SW 1271 (cell line): ENCODE measurements at places on chromosomes 12 and 14.

DNA sequence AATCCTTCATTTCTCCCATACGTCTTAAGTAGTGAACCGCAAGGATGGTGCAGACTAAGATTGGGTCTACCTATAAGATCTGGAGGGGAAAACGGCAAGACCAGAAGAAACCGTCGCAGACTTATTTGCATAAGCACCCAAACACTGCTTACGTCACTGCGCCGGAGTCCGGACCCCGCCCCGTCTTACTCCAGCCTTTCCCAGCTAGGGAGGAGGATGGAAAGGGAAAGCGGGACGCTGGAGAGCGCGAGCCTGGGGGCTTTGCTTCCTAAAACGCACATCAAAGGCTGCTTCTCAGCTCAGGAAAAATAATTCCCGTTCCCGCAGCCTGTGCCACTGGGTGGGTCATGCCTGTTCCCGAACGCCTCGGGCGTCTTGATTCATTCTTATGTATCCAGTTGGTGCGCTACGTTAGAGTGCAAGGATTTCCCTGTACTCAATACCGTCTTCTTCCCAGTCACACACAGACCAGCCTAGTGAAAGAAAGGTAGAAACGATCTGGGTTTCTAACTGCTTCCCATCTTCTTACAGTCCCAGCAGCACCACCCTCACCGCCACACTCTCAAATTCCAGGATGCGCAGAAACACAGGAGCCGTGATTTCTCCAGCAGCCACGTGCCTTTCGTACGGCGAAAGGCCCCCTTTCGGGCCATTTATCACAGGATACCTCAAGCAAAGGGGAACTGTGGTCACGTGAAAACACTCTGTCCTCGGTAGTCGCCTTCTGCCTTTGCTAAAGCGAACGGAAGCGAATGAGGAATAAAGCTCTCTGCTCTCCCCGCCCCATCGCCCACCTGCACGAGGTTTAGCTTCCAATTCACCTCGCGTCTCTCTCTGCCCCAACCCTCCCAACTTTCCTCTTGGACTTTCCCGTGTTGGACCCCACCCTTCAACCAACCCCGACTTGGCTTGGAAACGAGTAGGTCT is 1.1 kb downstream of the SLC6A15 start:
- peak; percentile 77 for DNase-seq

- peak; percentile 13 for DNase-seq
Measured at GRCh38 chr12:109302358-109302757, 6.7 kb downstream of the FOXN4 start.

DNA sequence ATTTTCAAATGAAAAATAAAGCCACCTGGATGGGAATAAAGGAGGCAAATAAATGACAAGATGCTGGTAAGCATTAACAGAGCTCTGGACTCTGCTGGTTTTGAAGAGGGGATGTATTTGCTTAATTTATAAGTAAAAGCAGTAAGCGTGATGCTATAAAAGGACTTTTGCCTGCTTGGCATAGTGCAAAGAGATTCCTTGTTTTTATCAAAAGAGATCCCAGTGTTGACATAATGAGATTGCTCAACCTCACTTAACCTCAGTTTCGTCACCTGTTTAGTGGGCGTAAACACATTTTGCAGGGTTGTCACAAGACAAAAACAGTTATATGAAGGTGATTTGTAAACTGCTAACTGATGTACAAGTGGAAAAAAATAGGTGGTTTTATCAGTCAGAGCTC is 13.8 kb downstream of the ASCL1 start:
- no peak for DNase-seq

DNA sequence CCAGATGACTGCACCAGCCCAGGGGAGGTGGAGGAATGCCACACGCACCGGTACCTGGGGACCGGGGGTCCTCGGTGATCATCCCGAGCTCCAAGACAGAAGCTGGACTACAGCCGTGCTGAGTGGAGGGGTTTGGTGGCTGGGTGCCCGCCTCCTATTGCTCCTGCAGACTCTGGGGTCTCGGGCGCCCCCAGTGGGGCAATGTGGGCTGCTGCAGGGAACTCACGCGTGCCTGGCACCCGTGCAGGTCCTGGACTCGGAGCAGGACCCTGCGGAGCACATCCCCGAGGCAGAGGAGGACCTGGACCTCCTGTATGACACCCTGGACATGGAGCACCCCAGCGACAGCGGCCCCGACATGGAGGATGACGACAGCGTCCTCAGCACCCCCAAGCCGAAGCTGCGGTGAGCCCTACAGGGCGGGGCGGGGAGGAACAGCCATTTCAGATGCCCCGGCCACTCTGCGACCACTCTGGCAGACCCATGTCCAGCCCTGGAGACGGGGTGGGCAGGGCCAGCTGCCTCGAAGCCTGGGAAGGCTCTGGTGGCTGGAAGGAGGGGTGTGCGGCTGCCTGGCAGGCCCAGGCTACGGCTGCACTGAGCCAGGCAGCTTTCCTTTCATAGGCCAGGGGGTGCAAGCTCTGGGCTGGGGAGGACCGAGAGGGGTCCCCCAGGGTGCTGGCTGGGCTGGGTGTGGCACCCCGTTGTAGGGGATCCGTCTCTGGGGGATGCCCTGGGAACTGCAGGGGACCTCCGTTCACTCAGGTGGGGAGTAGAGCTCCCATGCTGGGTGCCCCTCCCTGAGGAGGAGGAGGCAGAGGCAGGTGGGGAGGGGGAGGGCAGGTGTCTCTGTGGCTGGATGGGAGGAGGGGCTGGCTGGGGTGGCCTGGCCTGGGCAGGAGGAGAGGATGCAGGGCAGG is 21.6 kb upstream of the TEX22 start:
- DNase-seq: no peak

DNA sequence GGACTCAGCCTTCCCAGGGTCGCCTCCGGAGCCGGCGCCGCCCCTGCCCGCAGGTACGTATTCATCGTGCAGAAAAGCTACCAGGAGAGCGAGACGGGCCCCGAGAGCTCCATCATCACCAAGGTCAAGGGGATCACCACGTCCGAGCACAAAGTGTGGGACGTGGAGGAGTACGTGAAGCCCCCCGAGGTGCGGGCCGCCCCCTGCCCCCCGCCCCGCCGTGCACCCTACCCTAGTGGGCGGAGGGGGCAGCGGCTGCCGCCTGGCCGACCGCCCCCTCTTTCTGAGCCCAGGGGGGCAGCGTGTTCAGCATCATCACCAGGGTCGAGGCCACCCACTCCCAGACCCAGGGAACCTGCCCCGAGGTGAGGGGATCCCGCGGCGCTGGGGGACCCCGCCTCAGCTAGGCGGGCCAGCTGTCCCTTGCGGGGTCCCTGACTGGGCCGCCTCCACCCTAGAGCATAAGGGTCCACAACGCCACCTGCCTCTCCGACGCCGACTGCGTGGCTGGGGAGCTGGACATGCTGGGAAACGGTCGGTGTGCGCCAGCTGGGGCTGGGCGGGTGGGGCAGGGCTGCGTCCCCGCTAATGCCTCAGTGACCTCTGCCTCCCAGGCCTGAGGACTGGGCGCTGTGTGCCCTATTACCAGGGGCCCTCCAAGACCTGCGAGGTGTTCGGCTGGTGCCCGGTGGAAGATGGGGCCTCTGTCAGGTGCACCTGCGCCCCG is 973 bp downstream of the P2RX2 start:
- no peak for DNase-seq

DNA sequence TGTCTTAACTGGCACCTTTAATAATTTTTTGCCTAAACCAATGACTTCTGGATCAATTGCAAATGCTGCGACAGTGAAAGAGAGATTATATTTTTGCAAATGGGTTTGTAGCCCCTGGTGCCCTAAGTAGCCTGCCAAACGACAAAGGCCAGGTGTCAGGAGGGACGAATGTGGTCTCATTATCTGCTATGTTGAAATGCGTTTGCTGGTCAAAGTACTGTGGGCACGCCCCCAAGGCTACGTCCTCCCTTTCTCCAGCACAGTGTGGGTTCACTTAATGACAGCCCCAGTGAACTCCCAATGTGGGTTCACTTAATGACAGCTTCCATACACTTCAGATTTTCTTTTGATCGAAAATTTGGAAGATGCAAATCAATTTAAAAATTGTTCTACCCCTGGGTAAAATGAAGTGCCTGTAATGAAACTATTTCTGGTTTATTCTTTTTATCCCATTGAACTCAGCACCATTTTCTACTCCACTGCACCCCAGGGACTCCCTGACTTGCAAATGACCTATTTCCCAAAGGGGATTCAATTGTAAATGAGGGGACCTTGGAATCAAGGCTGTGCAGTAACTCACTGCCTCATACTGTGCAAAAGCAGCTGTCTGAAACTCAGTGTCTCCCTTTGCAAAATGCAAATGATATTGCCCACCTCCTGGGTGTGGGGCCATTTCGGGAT is 1.4 kb downstream of the SERPINA11 start:
- no peak for DNase-seq

GRCh38 chr12:59115526-59115925 is 195.2 kb upstream of the LRIG3 start:
- no peak for DNase-seq

- DNase-seq: no peak
Measured at GRCh38 chr12:120775862-120776552, 50.4 kb downstream of the ACADS start.

GRCh38 chr12:103530307-103531066 is 34.7 kb upstream of the C12orf42 start:
- no peak for DNase-seq

DNA sequence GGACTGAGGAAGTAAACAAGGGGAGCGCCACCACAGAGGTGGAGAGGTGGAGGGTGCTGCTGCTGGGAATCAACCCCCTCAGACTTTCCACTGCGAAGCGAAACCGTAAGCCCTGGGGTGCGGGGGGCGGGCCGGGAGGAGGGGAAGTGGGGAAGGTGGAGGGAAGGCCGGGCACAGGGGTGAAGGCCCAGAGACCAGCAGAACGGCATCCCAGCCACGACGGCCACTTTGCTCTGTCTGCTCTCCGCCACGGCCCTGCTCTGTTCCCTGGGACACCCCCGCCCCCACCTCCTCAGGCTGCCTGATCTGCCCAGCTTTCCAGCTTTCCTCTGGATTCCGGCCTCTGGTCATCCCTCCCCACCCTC is at the start of gene LAG3:
LAG3 (plus strand) TSS at position 190 of the 365 bp plus-strand sequence. CDS start 333 bp downstream, outside the sequence.
- no peak for DNase-seq

DNA sequence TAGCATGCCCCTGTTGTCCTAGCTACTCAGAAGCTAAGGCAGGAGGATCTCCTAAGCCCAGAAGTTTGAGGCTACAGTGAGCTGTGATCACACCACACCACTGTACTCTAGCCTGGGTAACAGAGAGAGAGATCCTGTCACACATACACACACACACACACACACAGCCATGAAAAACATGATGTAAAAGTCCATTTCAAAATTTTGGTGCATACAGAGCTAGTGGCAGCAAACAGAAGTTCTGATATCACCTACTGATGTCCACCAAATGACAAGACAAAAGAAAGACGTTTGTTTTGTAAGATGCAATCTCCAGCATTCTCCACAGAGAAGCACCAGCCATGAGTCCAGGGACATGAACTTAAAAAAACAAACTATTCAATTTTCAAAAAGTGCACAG is 15.9 kb downstream of the AREL1 start:
- no peak for DNase-seq

DNA sequence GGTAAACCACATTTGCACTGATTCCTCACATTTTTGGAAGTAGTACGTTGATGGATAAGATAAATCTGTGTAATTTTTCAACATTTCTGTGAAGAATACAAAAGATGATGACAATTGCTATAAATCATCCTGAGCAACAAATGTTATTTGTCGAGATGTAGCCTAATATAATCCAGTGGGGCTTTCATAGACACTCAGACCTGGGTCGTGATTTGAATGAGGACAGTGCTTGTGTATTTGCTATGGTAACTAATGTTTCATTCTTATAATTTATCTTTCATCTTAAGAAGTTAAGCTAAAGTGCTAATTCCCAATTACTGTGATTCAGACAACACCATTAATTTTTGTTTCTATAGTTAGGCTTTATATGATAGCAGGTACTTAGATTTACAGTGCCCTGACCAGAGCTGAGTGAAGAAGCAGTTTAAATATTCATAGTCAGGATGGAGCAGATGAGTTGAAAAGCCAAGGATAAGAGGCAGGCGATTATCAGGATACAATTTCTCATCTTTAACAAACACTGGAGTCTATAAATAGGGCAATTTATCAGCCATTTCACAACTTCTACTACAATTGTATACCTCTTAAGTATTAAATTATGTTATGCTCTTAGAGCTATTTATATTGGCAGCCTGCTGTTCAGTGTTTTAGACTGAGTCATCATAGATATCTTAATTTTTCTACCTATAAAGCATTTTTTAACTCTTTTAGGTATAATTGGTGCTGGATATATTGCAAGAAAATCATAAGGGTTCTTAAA is 359.9 kb downstream of the TRHDE start:
- DNase-seq: no peak

DNA sequence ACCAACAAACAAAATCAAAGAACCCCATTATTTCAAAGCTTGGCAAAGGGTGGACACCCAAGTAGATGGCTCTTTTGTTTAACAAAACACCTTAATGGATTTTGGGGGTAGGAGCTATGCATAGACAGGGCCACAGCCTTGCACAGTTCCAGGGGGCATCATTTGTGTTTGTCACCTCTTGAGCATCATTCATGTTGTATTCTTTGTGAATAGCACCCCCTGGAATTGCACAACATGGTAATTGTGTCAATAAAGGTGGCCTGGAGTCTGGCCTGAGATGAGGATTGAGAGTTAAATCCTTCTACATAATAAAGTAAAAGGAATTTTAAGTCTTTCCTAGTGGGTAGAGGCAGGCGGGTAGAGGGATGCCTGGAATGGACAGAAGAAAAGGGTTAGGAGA is 3.3 kb upstream of the FRS2 start:
- no peak for DNase-seq

DNA sequence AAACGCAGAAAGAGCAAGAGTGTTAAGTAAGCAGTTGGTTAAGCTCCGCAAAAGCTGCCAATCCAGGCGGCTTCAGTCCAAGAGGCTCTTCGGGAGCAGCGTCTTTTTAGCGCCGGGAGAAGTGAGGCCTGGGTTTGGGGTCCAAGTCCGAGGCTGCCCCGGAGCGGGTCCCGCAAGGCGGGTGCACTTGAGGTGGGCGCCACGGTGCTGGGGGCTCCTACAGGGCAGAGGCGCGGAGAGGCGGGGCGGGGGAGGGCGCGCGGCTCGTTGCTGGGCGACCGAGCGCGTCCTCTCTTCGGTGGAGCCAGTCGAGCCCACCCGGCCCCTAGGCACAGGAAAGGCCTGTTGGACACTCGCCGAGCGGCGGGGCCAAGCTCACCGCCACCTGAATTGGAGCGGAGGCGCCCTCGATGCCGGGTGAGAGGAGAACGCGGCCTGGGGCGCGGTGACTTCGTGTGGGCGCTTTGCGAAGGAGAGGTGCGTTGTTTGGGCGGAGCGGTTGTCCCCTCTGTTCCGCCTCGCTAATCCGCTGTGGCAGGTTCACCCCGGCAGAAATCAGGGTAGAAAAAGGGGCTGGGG is 15.6 kb downstream of the TTC6 start:
- DNase-seq: no peak
